Activated T-helper 2 cell treated with anti-CD3 and anti-CD28 coated beads, Interferon-gamma antibody, Interleukin-2, Interleukin-4, amounts not matched to agents 10 μg/mL and 5 μg/mL and 100 μg/mL, durations not matched to agents 14 hours and 24 hours and 36 hours (primary cell): ENCODE measurements at places on chromosomes 1 and 21. TPM values are rescaled to one million over a fixed set of nuclear protein-coding genes. Genes with fewer than 3 reads are reported as not detected.

Gene MTARC1
- total RNA-seq = not detected in 2 replicates

Gene CNR2
- total RNA-seq = 0.05 and 0.07 TPM in 2 replicates

DNA sequence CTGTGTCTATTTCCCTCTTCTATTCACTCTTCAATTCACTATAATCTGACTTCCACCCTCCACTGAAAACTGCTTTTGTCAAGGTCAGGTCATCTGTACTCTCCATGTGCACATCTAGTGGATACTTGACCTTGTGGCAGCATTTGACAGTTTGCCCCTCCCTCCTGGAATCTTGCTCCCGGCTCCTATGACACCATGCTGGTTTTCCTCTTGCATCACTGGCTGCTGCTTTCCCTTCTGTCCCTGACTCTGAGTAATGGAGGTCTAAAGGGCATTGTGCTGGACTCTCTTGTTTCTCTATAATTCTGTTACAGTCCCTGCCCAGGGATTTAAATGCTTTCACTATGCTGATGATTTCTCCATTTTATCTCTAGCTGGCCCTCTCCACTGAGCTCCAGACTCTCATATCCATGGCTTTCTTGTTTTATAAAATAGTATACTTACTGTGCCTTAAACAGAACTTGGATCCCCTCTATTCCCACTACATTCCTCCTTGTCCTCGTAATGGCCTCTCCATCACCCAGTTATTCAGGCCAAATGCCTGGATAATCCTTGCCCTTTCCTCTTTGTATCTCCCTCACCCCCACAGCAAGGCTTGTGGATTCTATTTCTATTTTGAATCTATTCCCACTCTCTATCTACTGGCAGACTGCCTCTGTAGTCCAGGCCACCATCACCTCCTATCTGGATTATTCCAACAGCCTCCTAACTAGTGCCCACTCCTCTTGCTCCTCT is 36.8 kb upstream of the PODN start:
- H3K27ac ChIP-seq = no peak overlapping the region
- peaks cover 2% of the 10 kb centered on the region for H3K4me1 ChIP-seq
- DNase-seq = no peak
- peaks cover 3% of the 10 kb centered on the region for H3K36me3 ChIP-seq

DNA sequence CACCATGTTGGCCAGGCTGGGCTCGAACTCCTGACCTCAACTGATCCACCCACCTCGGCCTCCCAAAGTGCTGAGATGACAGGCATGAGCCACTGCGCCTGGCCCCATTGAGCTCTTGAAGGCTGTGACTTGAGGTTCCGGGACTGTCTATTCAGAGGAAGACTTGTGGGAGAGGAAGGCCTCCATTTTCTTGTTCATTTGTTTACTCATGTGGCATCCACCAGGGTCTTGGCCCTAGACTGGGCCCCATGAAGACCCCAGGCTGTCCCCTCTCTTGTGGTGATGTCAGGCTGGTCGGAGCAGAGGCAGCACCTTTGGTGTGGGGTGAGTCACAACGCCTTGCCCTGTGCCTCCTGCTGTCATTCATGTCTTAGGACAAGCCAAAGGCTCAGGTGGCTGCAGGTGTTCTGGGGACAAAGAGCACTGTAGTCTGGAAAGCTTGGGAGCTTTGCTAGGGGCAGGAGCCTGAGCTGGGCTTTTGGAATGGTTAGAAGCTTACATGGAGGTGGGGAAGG is 224.6 kb upstream of the C1orf174 start:
- no peak overlapping the region for H3K4me3 ChIP-seq
- no peaks in the 10 kb centered on the region for H3K27me3 ChIP-seq
- no peaks in the 10 kb centered on the region for H3K4me1 ChIP-seq
- DNase-seq = no peak
- no peak overlapping the region for H3K27ac ChIP-seq

Gene LRRC3
- total RNA-seq = 2.2 and 2.3 TPM in 2 replicates

- no peaks in the 10 kb centered on the region for H3K36me3 ChIP-seq
- peaks cover 22% of the 10 kb centered on the region for H3K4me1 ChIP-seq
- H3K4me3 ChIP-seq = peak overlapping the region; percentile 40
- H3K27me3 ChIP-seq = peaks cover 22% of the 10 kb centered on the region
- peak; percentile 43 for DNase-seq
Observed at GRCh38 chr1:109161858-109162606, 48.1 kb downstream of the ELAPOR1 start.

Gene CD52
- total RNA-seq = 237 and 243 TPM in 2 replicates

Gene SELE
- total RNA-seq = not detected in 2 replicates

Gene SYT11
- total RNA-seq = 22.3 and 23.3 TPM in 2 replicates

GRCh38 chr1:17258758-17259130 is 9.8 kb downstream of the PADI3 start:
- H3K27me3 ChIP-seq = peaks cover 1% of the 10 kb centered on the region
- DNase-seq = no peak
- no peaks in the 10 kb centered on the region for H3K36me3 ChIP-seq
- no peak overlapping the region for H3K27ac ChIP-seq

DNA sequence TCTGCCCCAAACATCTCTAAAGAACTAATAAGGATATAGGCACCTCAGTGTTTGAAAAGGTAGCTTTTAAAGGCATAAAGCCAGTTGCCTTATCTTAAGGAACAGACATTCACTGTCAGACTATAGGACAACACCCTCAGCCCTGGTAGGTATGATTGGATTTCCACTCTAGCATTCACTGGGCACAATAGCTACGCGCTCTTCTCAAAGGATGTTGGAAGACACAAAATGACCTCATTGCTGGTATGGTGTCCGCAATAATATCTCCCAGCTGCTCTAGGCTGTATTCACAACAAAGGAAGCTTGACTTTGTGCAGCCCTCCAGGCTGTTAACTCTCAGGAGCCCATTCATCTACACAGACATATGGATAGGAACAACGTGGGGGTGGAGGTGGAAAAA is 119.4 kb upstream of the CXADR start:
- H3K27ac ChIP-seq = no peak overlapping the region
- H3K36me3 ChIP-seq = no peaks in the 10 kb centered on the region
- H3K27me3 ChIP-seq = peaks cover 3% of the 10 kb centered on the region
- DNase-seq = no peak
- no peaks in the 10 kb centered on the region for H3K4me1 ChIP-seq

DNA sequence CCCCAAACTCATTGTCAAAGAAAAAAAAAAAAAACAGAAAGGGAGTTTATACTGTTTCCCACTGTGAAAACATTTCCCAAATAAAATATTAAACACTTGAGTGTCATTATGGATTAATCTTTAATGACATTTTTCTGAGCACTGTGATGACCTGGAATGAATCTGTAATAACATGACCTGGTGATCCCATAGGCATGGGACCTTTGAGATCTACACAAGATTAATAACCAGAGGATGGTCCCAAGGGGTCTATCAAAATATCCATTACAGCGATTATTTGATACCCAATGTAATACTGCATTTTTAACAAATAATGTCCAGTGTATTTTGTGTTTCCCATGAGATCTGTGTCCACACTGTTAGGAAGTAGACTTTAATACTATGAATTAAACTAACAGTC is 32.4 kb upstream of the NCAM2 start:
- H3K27ac ChIP-seq = no peak overlapping the region
- H3K4me3 ChIP-seq = no peak overlapping the region
- no peaks in the 10 kb centered on the region for H3K27me3 ChIP-seq
- DNase-seq = no peak

GRCh38 chr1:244207935-244208244 is 156.8 kb downstream of the ZBTB18 start:
- no peak for DNase-seq
- no peak overlapping the region for H3K27ac ChIP-seq
- peaks cover 4% of the 10 kb centered on the region for H3K27me3 ChIP-seq
- H3K4me3 ChIP-seq = no peak overlapping the region

DNA sequence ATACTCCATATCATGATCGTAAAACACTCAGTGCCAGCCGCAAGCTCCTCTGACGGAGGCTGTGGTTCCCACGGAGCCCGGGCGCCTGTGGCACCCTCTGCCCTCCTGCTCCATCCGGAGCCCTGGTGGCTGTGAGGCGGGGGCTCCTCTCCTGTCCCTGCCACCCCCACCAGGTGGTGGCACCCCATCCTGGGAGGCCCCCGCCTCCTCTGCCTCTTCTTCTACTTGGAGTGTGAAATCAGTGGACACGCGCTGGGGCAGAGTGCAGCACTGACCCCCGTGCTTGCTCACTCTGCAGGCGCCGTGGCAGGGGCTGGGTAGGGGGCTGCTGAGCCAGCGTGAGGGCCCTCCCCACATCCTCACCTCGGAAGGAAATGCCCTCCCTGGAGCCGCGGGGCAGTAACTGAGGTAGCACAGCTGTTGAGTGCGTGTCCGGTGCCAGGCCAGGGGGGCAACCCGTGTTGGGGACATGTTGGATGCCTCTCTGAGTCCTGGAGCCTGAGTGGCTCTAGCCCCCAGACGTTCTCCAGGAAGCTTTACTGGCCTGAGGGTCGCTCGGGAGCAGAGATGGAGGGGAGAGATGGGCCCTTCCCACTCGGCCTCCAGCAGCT is 58.7 kb upstream of the ABCG1 start:
- no peak overlapping the region for H3K4me3 ChIP-seq
- no peaks in the 10 kb centered on the region for H3K36me3 ChIP-seq
- H3K27me3 ChIP-seq = no peaks in the 10 kb centered on the region

- no peaks in the 10 kb centered on the region for H3K4me1 ChIP-seq
- DNase-seq = no peak
- H3K27ac ChIP-seq = no peak overlapping the region
- H3K4me3 ChIP-seq = no peak overlapping the region
Observed at GRCh38 chr1:46406881-46407608, 12.9 kb downstream of the FAAH start.

DNA sequence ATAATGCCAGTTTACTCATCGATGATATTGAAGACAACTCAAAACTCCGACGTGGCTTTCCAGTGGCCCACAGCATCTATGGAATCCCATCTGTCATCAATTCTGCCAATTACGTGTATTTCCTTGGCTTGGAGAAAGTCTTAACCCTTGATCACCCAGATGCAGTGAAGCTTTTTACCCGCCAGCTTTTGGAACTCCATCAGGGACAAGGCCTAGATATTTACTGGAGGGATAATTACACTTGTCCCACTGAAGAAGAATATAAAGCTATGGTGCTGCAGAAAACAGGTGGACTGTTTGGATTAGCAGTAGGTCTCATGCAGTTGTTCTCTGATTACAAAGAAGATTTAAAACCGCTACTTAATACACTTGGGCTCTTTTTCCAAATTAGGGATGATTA is 13.7 kb downstream of the GGPS1 start:
- H3K27me3 ChIP-seq = no peaks in the 10 kb centered on the region
- DNase-seq = no peak
- H3K27ac ChIP-seq = no peak overlapping the region
- no peak overlapping the region for H3K4me3 ChIP-seq
- peaks cover 39% of the 10 kb centered on the region for H3K36me3 ChIP-seq

Gene NFASC
- 0.14 and 0.18 TPM in 2 replicates for total RNA-seq

Gene IL10
- total RNA-seq = 4.2 and 5.8 TPM in 2 replicates

GRCh38 chr1:72670902-72671301 is 388.6 kb upstream of the NEGR1 start:
- no peaks in the 10 kb centered on the region for H3K27me3 ChIP-seq
- H3K27ac ChIP-seq = no peak overlapping the region
- no peak overlapping the region for H3K4me3 ChIP-seq
- no peaks in the 10 kb centered on the region for H3K4me1 ChIP-seq

DNA sequence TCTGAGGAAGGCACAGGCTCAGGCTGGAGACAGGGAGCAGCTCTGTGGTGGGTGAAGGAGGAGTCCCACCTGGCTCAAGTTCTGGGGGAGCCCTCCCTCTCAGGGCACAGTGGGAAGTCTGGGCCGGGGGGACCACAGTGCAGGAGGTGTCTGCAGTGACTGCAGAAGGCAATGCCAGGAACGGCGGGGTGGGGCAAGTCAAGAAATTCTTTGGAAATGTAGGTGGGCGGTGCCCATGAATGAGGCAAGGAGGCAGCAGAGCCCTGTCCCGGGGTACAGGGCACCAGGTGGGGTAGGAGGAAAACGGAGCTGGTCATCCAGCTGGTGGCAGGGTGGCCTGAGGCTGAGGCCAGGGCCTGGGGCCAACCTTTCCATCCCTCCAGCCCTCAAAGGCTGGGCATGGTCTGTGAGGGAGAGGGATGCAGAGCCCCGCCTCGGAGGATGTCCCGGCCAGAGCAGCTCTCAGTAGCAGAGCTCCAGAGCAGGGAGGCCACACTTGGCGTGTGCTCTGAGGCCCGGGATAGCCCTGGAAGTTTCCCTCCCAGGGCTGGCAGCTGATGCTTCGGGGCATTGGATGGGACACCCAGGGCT is 4.7 kb downstream of the TFF3 start:
- DNase-seq = no peak
- peaks cover 8% of the 10 kb centered on the region for H3K27me3 ChIP-seq
- no peak overlapping the region for H3K27ac ChIP-seq
- no peak overlapping the region for H3K4me3 ChIP-seq
- peaks cover 2% of the 10 kb centered on the region for H3K4me1 ChIP-seq

Gene CFHR1
- total RNA-seq = not detected in 2 replicates

DNA sequence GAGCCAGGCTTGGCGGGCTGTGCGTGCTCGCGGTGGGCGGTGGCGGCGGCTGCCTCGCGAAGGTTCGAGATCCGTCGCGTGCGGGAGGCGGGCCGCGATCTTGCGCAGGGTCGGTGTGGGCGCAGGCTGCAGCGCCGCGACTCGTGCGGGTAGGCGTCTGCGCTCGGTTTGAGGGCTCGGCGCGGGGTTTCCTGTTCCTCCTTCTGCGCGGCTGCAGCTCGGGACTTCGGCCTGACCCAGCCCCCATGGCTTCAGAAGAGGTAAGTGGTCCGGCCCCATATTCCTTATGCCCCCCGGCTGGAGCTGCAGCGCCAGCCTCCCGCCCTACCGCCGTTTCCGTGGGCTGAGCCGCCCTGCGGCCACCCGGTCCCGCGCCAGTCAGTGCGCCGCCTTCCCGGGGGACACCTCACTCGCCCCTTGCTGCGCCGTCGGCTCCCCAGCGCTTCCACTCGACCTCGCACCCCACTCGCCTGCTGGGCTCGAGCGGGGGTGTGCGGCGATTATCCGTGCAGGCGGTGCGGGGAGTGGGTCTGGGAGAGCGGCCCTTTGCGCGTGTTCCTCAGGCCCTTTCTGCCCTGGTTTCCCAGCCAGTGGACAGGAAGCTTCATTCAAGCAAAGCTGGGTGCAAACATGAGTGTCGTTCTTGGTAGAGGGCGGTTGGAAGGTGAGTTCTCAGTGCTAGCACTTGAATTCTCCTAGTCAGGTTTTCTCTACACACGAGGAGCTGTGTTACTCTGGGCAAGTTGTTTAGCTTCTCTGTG is at the start of gene CACYBP:
CACYBP (plus strand) TSS at position 12 of the 761 bp plus-strand sequence; CDS start at position 246, 234 bp downstream.
- no peak for DNase-seq
- H3K36me3 ChIP-seq = peaks cover 44% of the 10 kb centered on the region
- H3K4me3 ChIP-seq = no peak within 1 kb of the TSS

- H3K27ac ChIP-seq = no peak overlapping the region
- no peak for DNase-seq
- H3K27me3 ChIP-seq = no peaks in the 10 kb centered on the region
- no peaks in the 10 kb centered on the region for H3K36me3 ChIP-seq
Observed at GRCh38 chr1:95542936-95543335, 308.9 kb downstream of the RWDD3 start.

Gene CR1L
- total RNA-seq = not detected in 2 replicates

Gene WDR77
- total RNA-seq = 46.5 and 52.6 TPM in 2 replicates

GRCh38 chr21:34129901-34130715 is 56.7 kb downstream of the MRPS6 start:
- H3K4me3 ChIP-seq = peak overlapping the region; percentile 64
- peaks cover 70% of the 10 kb centered on the region for H3K4me1 ChIP-seq
- DNase-seq = no peak
- H3K27me3 ChIP-seq = no peaks in the 10 kb centered on the region

- H3K4me3 ChIP-seq = no peak overlapping the region
- no peaks in the 10 kb centered on the region for H3K27me3 ChIP-seq
- DNase-seq = no peak
- no peak overlapping the region for H3K27ac ChIP-seq
- peaks cover 13% of the 10 kb centered on the region for H3K4me1 ChIP-seq
- no peaks in the 10 kb centered on the region for H3K36me3 ChIP-seq
Observed at GRCh38 chr21:15433091-15433490, 296.7 kb upstream of the USP25 start.

- H3K36me3 ChIP-seq = no peaks in the 10 kb centered on the region
- DNase-seq = no peak
- H3K4me3 ChIP-seq = no peak overlapping the region
- peaks cover 9% of the 10 kb centered on the region for H3K4me1 ChIP-seq
- no peak overlapping the region for H3K27ac ChIP-seq
Observed at GRCh38 chr1:20063861-20064292, 6.1 kb upstream of the PLA2G5 start.
